ENCODE measurements at places on chromosomes 12 and 14.

DNA sequence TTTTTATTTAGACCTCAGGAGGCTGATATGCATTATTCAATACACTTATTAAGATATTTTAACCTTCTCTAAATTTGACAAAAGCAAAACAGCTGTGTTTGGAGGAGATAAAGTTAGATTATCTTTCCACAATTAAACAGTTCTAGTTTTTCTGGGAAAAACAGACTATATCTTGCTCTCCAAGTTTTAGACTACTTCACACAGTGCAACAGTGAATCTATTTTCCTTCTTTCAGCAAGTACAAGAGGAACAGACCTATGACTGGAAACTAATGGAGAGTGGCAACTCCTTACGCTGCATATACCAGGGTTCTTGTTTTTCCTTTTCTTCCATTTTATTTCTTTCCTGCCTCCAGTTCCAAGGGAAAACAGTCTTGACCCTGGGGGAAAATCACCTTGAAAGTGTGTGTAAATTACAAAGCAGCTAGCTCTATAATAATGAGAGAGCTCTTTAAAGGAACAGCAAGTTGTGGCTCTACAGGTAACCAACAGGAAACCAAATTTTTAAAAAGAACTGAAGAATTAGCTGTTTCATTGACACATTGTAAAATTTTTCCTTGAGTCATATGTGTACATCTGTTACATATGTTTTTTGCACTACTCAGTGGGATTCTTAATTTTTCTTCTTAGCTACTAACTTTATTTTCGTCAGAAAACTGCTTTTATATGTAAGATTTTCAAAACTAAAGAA lies 27.4 kb downstream of the DNM1L start:
- no peak for DNase-seq

DNA sequence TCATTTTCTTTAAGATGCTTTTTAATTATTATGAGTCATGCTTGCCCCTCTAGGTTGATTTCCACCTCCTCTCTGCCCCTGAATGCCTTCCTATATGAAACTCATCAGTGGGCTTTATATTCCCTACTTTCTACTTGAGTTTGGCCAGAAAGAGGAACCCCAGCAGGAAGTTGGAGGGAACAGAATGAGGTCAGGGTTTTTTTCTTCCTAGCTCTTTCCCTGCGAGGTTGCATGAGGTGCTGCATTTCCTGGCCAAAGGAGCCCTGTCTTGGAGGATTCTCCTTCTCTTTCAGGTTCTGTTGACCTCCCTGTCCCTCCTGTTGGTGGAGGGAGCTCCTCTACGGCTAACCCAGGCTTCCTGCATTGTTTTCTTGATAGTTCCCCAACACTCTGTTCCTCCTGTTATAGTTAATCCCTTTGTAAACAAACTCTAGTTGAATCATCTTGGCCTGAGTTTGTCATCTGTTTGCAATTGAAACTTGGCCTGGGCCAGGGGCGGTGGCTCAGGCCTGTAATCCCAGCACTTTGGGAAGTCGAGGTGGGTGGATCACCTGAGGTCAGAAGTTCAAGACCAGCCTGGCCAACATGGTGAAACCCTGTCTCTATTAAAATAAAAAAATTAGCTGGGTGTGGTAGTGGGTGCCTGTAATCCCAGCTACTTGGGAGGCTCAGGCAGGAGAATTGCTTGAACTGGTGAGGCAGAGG lies 15.3 kb upstream of the SPIC start:
- DNase-seq: no peak

- no peak for DNase-seq
Observed at GRCh38 chr12:110185626-110186025, 61.5 kb downstream of the IFT81 start.

- DNase-seq: no peak
Observed at GRCh38 chr14:71063351-71063750, 156.1 kb downstream of the PCNX1 start.

DNA sequence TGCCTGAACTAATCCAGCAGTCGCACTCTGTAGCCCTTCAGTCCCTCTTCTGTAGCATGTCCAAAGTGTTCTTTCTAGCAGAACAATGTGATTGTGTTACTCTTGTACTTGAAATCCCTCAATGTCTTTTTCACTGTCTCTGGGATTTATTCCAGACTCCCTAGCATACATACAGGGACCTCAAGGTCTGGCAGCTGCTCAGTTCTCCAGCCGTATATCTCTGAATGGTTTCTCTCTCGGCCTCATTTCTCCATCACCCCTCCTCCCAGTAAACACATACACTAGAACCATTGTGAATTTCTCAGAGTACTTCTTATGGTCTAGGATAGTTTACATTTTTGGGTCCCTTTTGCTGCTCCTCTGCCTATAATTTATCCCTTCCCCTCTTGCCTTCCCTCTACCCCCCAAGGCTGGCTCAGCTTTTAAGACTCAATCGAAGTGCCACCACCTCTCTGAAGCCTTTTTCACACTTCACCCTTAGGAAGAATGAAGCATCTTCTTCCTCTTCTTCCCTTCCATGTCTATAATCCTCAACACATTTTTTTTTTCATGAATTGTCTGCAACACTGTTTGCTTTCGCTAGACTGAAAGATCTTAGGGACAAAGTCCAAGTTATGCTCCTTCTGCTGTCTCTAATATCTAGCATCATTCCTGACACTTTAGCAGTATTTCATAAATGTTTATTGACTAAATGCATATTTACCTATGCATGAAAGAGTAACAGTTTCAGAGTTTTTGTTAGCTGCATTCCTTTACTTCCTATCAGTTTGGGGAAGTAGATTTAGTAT lies 446.1 kb downstream of the ZFP36L1 start:
- DNase-seq: no peak

DNA sequence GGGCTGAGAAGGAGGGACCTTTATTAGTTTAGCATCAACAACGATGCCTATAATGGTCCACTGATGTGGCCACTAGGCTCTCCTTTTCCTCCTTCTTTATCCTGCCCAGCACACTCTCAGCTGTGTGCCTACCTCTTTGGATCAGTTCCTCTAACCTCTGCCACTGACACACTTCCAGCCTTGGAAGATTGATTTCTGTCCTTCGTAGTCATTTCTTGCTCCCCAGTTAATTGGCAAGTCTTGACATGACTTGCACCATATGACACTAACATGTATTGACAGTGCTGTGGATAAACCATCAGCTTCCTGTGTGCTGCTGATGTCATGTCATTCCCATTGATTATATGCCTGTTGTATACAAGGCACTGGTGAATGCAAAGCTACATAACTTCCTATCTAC lies 90.2 kb upstream of the PLEKHG7 start:
- DNase-seq: no peak

DNA sequence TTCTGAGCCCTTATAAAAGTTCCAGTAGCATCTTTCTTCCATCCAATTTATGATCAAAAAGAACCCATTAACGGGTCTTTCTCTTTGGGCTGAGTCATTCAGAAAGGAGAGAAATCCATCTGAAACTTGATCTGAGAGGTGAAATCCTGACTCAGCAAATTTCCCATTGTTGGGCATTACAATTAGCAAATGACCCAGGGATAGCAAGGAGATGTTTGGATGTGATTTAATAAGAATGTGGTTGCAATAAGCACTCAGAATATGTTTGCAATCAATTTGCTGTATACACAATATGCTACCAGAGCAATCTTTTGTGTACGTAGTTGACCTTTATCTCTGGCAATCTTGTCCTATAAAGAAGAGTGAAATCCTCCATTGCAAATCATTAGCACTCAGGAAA lies 122.7 kb downstream of the CCDC60 start:
- DNase-seq: no peak

- no peak for DNase-seq
Observed at GRCh38 chr14:95163666-95164065, 6.3 kb upstream of the DICER1 start.

- peak; percentile 39 for DNase-seq
Observed at GRCh38 chr14:106378191-106378590, 851.8 kb downstream of the TMEM121 start.

DNA sequence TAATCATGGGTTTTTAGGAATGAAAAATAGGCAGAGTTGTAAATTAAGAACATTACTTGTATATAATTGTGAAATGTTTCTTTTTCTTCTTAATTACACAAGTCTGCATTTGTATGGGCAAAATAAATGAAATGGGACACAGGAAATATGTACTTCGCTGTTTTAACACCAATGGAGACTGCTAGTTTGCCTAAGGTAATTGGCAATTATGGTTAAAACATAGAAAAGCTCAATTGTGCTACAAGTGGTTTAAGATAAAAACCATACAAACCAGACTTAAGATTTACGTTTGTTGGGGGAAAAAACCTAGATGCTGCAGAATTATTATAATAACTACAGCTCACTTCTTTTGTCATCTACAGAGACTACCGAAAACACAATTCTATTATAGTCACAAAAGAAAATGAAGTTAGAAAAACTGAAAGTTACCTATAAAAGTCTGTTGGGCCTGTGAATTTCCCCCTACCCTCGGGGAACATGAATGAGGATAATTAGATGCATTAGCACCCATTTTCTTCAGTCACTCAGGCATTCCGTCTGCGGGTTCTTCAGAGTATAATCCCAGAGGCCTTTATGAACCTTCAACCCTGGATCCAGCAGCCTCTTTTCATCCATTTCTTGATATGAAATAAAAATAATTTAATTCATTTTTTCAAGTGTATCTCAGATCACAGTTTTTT lies 37.2 kb downstream of the BTBD7 start:
- no peak for DNase-seq

DNA sequence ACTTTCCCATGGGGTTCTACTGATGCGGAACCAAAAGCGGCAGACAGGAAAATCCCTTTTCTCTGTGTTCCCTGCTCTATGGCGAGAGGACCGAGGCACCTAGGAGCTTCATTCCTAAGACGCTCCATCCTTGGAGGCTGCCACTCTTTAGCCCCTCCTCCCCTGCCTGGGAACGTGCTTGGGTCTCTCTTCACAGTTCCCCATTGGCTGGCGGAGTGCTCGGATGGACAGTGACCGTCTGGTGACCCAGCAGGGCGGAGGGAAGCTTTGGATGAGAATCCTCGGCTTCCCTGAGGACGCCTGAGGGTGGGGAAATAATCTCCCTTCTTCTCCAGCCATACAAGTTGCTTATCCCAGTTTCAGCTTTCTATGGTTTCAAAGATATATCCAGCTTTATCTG lies 37.3 kb downstream of the KCNA5 start:
- DNase-seq: no peak

- DNase-seq: no peak
Observed at GRCh38 chr14:78673845-78674244, 503.7 kb downstream of the NRXN3 start.

GRCh38 chr14:70190156-70190555 lies 1.4 kb upstream of the SLC8A3 start:
- DNase-seq: no peak

- no peak for DNase-seq
Observed at GRCh38 chr12:1611803-1612572, 17.0 kb upstream of the WNT5B start.

DNA sequence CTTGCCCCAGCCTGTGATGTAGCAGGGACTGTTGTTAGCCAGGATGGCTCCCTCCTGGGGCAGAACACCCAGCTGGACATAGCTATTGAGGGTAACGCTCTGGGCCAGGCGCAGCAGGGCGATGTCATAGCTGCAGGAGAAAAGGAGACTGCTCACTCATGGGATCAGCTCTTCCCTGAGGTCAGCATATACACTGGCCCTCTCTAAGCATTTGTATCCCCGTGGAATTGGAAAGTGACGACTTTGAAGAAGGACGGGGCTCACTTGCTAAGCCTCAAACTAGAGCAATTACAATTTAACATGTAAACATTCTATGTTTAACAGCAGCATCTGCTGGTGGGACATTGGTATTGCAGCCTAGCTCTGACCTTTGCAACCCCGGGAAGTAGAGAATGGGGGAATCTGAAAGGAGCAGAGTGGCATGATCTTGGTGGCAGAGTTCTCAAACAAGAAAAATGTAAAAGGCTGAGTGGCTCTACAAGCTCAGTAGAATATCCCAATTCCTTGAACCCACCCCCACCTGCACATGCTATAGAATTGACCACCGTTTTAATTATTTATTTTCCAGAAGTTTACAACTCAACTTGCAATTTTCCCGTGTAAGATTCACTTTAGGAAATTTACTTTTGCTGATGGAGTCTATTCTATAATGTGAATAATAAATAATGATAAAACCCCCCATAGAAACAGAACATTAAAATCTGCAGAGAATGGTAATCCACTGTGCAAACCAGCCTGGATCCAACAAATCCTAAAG lies 5.0 kb downstream of the CELA1 start:
- DNase-seq: peak; percentile 52

GRCh38 chr14:65959563-65960024 lies 526.6 kb upstream of the CCDC196 start:
- DNase-seq: no peak

- no peak for DNase-seq
Observed at GRCh38 chr14:70189456-70190077, 816 bp upstream of the SLC8A3 start.

GRCh38 chr14:38593476-38593875 lies 337.6 kb upstream of the CLEC14A start:
- DNase-seq: no peak

DNA sequence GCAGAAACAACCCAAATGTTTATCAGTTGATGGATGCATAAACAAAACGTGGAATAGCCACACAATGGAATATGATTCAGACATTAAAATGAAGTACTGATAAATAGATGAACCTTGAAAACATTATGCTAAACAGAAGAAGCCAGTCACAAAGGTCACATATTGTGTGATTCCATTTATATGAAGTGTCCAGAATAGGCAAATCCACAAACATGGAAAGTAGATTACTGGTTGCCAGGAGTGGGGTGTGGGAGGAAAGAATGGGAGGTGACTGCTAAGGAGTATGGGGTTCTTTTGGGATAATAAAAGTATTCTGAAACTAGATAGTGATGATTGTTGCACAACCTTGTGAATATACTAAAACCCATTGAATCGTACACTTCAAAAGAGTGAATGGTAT lies 1.3 kb upstream of the HSD17B6 start:
- DNase-seq: no peak

GRCh38 chr12:72272091-72272661 lies at the start of gene TRHDE:
Gene TRHDE (plus strand): TSS chr12:72272370. CDS start chr12:72272644, 274 bp downstream.
- DNase-seq: no peak

- DNase-seq: no peak
Observed at GRCh38 chr12:108097160-108097911, 31.8 kb upstream of the WSCD2 start.

DNA sequence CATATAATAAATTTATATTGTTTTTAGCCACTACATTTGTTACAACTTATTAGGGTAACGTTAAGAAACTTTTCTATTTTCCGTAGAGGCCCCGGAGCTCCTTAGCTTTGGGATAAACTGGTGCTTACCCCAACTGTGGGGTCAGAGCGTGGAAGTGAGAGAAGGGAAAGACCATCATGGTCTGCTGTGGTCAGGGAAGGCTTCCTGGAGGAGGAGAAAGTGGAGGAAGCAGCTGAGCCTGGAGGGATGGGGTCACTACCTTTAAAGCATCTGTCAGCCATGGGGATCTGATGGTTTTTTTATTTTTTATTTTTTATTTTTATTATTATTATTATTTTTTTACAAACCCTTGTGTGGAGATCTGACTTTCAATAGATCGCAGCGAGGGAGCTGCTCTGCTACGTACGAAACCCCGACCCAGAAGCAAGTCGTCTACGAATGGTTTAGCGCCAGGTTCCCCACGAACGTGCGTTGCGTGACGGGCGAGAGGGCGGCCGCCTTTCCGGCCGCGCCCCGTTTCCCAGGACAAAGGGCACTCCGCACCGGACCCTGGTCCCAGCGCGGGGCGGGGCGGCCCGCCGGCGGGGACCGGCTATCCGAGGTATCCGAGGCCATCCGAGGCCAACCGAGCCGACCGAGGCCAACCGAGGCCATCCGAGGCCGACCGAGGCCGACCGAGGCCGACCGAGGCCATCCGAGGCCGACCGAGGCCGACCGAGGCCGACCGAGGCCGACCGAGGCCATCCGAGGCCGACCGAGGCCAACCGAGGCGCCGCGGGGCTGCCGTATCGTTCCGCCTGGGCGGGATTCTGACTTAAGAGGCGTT lies 1101.2 kb upstream of the TMEM132C start:
- DNase-seq: peak; percentile 90

- DNase-seq: peak; percentile 75
Observed at GRCh38 chr14:100640471-100641273, 53.5 kb upstream of the BEGAIN start.
